ENCODE measurements at places on chromosomes 2 and 18.

- DNase-seq: no peak
Measured at GRCh38 chr2:44546459-44547127, 184.8 kb downstream of the CAMKMT start.

GRCh38 chr2:140947236-140947635 lies 1183.6 kb downstream of the LRP1B start:
- DNase-seq: no peak

DNA sequence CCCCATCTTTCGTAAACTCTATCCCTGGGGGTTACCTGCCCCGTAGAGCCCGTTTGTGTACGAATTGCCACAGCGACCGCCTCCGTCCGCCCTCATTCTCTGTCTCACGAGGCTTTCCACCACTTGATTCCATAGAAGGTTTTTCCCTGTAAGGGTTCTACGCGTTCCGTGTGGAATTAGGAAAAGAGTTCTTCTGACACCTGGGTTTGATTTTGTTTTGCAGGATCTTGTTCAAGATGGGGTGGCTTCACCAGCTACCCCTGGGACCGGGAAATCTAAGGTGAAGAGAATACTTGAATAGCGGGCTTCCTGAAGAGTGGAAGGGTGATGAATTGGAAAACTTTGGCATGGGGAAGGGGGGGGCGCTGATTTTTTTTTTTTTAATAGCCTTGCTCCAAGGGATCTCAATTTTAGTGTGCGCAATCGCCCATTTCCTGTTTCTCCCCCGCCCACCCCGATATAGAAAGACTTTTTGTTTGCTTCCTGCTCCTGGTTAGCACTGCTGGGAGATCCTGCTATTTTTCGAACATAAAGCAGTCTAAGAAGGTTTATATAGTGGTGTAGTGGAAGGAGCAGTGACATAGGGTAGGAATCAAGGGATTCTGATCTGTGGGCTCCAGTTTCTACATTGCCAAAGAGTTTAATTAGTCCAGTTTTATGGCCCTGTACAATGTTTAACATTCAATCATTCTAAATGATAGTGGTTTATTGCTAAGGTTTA lies 564 bp downstream of the GCC2 start:
- no peak for DNase-seq

DNA sequence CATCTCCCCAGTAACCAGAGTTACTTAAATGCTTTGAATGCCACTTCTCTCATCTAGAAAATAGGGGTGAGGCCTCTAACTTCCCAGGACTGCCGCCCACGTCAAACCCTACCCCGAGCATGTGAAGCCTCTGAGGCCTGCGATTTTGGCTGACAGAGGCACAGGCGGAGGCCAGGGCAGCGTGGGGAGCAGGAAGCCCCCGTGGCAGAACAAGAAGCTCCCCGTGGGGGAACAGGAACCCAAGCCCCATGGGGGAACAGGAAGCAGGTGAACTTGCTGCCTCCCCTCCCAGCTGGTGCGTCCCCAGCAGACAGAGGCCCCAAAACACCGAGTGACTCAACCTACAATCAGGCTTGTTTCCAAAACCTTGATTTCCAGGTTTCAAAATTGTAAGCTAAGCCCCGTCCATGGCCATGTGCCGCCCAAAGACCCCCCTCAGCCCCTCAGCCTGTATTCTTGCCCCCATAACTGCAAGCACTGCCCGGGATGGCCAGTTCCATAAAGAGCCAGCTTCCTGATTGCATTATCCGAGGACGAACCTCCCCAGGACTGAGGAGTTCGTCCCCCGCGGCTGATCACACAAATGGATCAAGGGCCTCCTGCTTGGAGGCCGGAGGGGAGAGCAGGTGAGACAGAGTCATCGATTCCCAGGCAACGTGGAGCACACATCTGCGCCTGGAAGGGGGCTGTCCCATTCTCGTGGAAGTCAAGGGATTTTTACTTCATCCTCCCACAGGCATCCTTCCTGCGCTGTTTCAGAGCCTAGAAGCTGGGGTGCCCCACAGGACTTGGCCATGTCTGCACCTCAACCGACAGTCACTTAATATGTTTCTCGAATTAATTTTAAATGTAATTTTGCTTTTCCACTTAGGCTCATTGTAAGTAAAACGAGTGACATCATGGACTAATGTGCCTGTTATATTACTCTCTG lies 36.3 kb upstream of the CTDP1 start:
- DNase-seq: no peak

- DNase-seq: no peak
Measured at GRCh38 chr2:66201242-66201641, 233.7 kb upstream of the MEIS1 start.

GRCh38 chr2:85163675-85164074 lies 30.5 kb downstream of the TCF7L1 start:
- no peak for DNase-seq

DNA sequence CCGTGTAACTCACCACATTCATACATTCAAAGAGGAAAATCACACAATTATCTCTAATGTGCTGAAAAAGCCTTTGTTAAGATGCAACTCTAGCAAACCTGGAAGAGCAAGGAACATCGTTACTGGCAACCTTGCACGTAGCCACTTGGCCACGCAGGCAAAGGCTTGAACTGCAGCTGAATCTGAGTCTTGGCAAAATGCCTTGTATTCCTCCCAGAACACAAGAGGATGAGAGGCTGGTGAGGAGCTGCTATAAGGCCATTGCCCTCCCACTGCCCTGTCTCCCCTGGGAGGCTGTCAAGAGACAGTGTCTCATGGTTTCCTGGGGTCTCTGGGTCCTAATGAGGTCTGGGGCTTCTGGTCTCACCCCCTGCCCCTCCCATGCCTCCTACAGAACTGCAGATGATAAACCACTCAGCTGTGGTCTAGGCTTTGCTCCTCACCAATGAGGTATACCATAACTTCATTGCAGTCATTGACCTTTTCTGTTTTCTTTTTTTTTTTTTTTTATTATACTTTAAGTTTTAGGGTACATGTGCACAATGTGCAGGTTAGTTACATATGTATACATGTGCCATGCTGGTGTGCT lies 141.4 kb downstream of the SPP2 start:
- no peak for DNase-seq

DNA sequence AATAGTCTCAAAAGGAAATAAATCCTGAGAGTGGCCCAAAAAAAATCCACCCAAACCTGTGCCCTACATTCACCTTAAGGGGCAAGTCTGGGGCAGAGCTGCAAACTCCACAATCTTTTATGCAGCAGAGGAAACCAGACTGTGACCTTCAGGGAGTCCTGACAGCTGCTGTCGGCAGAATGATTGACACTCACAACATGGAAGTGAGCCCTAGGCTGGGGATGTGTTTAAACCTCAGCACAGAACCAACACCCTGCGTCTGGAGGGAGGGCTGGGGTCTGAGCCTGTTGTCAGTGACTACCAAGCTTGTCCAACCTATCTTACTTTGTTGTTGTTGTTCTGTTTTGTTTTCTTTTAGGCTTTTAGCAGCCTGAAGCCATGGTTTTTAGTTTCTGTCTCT lies 39.6 kb downstream of the CRACDL start:
- DNase-seq: no peak

- no peak for DNase-seq
Measured at GRCh38 chr2:28150236-28150915, 242.3 kb upstream of the FOSL2 start.

- no peak for DNase-seq
Measured at GRCh38 chr2:168997118-168997521, 34.0 kb downstream of the ABCB11 start.

DNA sequence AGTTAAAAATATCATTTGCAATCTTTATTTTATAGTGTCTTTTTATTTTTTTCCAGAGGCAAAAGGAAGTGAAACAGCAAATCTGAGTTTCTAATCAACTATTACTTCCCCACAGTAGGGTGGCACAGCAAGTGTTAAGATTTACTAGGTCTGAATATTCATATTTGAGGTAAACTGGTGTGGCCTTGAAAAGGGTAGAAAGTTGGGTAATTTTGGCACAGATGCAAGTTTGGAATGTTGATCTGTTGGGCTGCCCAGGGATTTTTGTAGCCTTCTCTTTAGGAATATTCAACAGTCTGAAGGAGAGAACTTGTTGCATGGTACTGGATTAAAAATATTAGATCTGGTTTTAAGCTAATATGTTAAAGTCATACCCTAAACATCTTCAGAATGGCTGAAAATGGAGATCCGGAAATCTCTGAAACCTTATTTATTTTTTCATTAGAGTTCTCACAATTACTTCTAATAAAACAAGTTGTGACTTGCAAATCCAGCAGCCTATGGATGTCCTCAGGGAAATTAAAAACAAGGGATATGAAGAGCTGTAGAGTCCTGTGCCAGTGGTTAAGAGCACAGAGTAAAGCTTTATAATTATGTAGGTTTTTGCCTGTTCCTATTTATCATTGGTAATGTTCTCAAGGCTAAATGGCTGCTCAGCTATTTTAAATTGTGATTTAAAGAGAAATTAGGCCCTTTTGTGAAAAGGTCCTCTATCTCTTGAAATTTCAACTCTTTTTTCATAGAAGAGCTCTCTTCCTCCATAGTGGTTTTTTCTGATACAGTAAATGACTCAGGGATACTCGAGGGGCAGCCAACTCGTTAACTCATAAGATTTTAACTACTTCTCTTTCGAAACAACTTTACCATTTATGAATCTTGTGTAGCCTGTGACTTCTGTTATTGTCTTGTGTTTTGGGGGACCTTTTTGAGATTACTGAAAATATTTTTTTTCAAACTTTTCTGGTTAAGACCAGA lies 11.0 kb downstream of the TANK start:
- DNase-seq: no peak

DNA sequence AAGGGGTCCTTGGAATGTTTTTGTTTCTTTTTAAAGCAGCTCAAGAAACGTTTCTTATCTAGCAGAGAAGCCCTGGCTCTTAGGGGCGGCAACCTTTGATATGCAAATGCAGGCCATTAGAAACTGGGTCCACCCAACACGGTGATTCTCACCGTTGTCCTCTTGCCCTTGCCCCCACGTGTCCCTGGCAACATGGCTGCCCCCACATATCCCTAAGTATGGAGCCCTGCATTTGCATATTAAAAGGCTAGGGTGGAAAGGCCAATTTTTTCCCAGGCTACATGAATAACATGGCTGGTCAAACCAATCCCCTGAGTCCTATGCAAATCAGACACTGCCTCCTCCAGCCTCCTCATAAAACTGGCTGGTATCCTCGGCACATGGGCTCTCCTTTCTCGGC lies 230.1 kb upstream of the SPOPL start:
- DNase-seq: no peak
